Renal cortical epithelial cell (primary cell): ENCODE measurements at places on chromosomes 2 and 18. TPM values are rescaled to one million over a fixed set of nuclear protein-coding genes. Genes with fewer than 3 reads are reported as not detected.

FNDC4 gene
- total RNA-seq, result 25.6 and 30.4 TPM in 2 replicates

DNA sequence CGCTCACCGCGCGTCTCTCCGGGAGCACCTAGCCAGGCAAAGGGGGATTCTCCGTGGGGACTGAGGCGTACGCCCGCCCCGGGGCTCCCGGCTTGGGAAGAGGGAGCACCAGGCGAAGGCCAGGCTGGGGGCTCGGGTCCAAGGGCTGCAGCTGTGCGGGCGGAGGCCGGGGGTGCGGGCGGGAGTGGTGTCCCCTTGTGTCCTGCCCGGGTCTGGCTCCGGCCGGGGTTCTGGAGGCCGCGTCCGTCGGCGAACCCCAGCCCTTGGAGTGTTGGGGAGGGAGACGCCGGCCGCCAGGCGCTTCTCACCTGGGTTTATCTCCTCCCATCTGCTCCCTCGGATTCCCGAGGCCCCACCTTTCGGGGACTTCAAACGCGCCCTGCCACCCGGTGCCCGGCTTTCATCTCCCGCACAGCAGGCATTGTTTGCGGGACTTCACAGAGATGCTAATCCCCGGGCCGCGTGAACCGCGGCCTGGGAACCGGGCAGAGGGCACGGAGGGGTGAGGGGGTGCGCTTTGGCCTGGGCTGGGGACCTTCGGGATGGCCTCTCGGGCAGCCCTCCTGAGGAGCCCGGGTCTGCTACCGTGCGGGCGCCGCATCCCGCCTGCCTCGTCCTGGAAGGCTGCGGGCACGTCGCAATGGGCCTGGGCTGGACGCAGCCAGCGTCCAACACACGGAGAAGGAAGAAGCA, 5.0 kb upstream of the GBX2 start:
- no peak for DNase-seq

GRCh38 chr18:48453330-48454066, 44.3 kb upstream of the ZBTB7C start:
- peak; percentile 73 for DNase-seq

RUFY4 gene
- not detected in 2 replicates for total RNA-seq

- peak; percentile 91 for DNase-seq
Observed at GRCh38 chr2:188079196-188079595, 212.5 kb upstream of the GULP1 start.

CNDP1 gene
- total RNA-seq, result under 0.01 and 0.05 TPM in 2 replicates

DNA sequence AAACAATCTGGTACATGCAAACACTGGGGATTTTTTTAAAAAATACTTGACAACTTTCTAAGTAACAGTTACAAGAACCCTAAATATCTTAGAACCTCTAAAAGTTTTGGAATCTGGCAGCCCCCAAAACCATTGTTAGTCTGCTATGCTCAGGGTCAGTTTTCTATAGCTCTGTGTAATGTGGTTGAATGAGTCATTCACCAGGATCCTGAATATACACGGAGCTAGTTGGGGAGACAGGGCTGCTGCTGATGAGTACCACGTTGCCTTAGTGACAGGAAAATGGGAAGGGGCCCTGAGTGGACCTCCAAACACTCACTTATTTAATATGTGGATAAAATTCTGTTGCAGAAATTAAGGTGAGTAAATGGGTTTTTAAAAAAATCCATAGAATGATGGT, 36.9 kb upstream of the TANC1 start:
- peak; percentile 66 for DNase-seq

- no peak for DNase-seq
Observed at GRCh38 chr2:15389895-15390294, 171.2 kb downstream of the NBAS start.

- DNase-seq, result peak; percentile 18
Observed at GRCh38 chr2:102967451-102967850, 205.6 kb downstream of the TMEM182 start.
